Gastrocnemius medialis (tissue), 4 donors: ENCODE measurements at places on chromosomes 12 and 14.

- DNase-seq, result no peak
These were observed 86.2 kb upstream of the DCD start for GRCh38 chr12:54734196-54734950.

- no peak for DNase-seq
These were observed 206.2 kb downstream of the NAV3 start for GRCh38 chr12:78036874-78037273.

DNA sequence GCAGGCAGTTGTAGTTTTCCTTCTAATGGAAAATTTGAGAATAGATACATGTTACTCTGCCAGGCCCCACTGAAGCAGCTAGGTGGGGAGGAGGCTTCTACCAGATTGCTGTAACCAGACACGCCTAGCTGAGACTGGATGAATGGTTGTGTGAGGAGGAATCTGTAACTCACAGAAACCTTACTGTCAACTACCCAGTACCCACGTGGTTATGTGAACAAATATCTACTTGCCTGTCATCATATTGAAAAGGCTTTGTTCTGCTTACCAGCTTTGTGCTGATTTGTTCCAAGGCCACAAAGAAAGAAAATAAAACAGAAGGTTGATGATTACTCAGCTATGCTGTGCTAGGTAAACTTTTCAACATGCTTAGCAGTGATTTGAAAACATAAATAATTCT lies 167.2 kb downstream of the CAPZA3 start:
- no peak for DNase-seq

DNA sequence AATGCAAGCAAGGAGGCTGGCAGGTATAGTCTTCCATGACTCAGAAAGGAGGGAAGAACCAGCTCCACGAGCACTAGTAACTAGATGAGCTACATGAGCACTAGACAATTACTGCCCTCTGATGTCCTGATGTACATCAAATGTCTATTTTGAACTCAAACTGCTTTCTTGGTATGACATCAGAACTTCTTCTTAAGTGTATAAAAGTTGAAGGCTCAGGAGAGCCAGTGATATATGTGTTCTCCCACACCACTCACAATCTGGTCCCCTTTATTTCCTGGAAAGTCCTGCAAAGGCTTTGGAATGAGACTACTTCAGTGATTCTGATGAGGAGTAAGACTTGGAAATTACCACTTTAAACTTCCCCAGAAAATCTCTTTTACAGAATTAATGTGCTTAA lies 18.5 kb upstream of the DHRS7 start:
- no peak for DNase-seq

GRCh38 chr12:53612978-53613377 lies 13.2 kb downstream of the ATF7 start:
- DNase-seq, result no peak

GRCh38 chr14:81192594-81192993 lies 28.2 kb downstream of the GTF2A1 start:
- DNase-seq, result no peak

DNA sequence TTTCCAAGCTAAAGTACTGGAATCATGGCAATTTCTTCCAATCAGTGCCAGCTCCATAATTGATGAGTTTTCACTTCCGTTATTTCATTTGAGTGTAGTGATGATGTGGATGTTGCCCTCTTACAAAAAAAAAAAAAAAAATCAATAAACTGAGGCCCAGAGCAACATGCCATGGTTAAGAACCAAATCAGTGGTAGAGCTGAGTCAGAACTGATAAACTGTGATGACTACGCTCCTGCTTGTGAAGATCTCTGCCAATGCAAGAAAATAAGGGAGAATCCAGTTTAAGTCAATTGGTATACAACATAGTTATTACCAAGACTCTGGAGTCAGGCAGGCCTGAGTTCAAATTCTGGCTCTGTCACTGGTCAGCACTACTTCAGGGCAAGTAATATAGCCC lies 102.7 kb downstream of the GPR135 start:
- no peak for DNase-seq

GRCh38 chr12:27237790-27238771 lies 6.0 kb upstream of the STK38L start:
- DNase-seq, result no peak
